Activated CD4-positive, alpha-beta T cell treated with anti-CD3 and anti-CD28 coated beads for 4 hours (primary cell): ENCODE measurements at places on chromosomes 1 and 21.

DNA sequence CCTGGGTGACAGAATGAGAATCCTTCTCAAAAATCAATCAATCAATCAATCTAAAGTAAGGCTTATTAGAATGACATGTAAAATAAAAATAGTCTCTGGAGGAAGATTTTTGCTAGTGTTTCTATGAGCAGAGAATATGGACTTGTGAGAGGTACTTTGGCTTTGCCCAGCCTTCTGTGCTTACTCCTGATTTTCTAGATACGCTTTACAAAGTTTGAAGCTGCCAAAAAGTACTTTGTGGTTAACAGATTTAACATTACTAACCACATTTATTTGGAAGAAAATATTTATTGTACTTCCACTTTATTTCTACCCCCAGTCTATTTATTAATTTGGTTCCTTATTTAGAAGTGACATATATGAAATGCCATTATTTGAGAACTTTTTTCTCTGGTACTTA lies 41.0 kb downstream of the CEP350 start:
- DNase-seq = no peak

GRCh38 chr1:216433175-216433574 lies 9.9 kb upstream of the USH2A start:
- no peak for DNase-seq

- no peak for DNase-seq
These were observed 11.0 kb downstream of the RO60 start for GRCh38 chr1:193070386-193070753.

DNA sequence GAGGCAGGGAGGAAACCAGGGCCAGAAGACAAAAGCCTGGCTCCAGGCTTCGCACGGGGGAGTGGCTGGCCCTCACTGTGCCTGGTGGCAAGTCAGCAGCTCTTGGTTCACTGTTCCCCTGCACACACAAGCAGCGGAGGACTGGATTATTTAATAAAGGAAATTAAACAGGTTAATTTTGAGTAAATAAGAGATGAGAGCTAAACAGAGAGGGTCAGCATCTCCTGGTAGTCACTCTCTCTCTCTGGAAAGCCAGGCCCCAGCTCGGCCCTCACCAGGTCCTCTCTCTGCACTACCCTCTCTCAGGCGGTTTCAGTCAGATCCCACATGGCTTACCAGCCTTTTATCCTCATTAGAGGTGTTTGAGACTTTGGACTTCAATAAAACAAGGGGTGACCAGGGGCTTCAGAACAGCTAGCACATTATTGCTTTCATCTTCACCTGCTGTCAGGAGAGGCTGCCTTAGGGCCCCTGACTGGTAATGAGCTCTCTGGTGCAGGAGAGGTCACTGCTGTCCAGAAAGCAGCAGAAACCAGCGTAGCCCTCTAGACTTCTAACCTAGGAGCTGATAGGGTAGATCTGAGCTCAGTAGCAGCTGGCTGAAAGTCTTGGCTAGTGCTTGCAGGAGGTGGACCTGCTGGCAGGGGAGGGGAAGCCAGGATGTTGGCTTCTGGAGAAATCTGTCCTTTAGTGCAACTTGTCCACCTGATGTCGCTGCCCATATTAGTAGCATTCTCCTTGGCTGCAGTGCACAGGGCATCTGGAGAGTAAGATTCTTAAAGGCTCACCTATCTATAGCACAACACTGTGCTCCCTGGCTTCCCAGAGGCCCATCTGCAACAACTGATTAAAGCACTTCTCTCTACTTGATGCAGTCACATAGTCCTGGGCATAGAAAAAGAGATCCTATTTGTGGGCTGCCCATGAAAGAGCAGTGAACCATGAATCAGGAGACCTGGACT lies 45.9 kb downstream of the SYT6 start:
- no peak for DNase-seq

GRCh38 chr21:45931397-45931969 lies 50.1 kb upstream of the COL6A1 start:
- DNase-seq = no peak
